Breast epithelium (tissue), 4 donors: ENCODE measurements at places on chromosomes 6 and 20. TPM values are rescaled to one million over a fixed set of nuclear protein-coding genes. Genes with fewer than 3 reads are reported as not detected.
A peak's percentile ranks its signal among the peaks of the same experiment; 100 is the strongest.

- DNase-seq, result no peak
- H3K27ac ChIP-seq, result no peak overlapping the region
- H3K4me3 ChIP-seq, result no peak overlapping the region
- peaks cover 4% of the 10 kb centered on the region for H3K36me3 ChIP-seq
Measured at GRCh38 chr20:48983423-48984400, 62.2 kb downstream of the ARFGEF2 start.

DNA sequence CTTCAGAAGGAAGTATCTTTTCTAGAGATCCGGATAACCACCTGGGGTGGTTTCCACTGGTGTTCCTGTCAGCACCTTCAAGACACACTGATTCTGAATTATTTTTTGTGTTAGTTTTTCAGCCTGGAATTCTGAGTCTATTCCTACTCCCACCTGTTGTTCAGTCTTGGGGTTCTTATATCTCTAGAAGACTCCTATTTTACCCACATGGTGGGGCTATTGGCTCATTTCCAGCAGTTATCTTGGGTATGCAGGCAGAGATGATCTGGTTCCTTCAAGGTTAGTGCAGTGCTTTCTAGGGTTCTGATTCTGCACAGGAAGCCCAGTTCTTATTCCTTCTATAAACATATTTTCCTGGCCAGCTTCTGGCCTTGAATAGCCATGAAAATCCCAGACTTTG lies 175.6 kb upstream of the PDE7B start:
- no peaks in the 10 kb centered on the region for H3K4me1 ChIP-seq
- no peak overlapping the region for H3K4me3 ChIP-seq
- H3K27me3 ChIP-seq, result no peaks in the 10 kb centered on the region
- H3K27ac ChIP-seq, result no peak overlapping the region
- no peaks in the 10 kb centered on the region for H3K36me3 ChIP-seq

DNA sequence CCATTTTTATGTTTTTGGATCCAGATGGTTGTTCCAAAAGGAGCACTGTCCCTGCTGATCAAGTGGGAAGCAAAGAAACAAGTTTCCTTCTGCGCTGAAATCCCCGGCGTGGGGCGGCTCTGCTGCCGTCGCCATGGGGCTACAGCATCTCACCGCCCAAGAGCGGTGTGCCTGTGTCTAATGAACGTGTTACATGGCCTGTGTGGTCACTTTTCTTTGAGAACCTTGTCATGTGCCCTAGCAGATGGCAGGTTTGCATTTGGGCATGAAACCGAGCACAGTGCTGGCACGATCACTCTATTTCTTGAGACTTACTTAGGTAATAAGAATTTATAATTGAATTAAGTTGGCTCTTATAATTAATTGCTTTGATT lies 51.9 kb downstream of the ZDHHC14 start:
- H3K4me3 ChIP-seq, result no peak overlapping the region
- DNase-seq, result no peak
- H3K27ac ChIP-seq, result no peak overlapping the region
- H3K36me3 ChIP-seq, result no peaks in the 10 kb centered on the region

DNA sequence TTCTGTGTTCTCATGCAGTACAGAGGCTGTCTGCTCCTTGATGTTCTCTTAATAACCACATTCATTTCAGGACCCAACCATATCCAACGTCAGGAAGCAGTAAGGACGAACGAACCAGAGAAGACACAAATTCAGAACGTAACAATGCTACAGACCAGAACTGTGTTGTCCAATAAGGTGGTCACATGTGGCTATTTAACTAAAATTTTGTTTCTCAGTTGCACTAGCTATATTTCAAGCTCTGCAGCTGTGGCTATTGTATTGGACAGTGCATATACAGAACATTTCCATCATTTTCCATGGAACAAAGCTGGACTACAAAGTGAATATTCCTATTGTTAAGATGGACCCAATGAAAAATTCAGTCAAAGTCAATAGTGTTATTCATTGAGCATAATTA lies 27.0 kb downstream of the MAP7 start:
- no peaks in the 10 kb centered on the region for H3K27me3 ChIP-seq
- no peak for DNase-seq
- no peak overlapping the region for H3K4me3 ChIP-seq
- no peaks in the 10 kb centered on the region for H3K36me3 ChIP-seq
- no peaks in the 10 kb centered on the region for H3K4me1 ChIP-seq

- H3K36me3 ChIP-seq, result no peaks in the 10 kb centered on the region
- H3K27me3 ChIP-seq, result no peaks in the 10 kb centered on the region
- DNase-seq, result no peak
- H3K27ac ChIP-seq, result peak overlapping the region; percentile 69
Measured at GRCh38 chr6:45900808-45901752, 114.6 kb downstream of the CLIC5 start.

GRCh38 chr20:35360033-35360432 lies 51.7 kb downstream of the UQCC1 start:
- H3K4me1 ChIP-seq, result no peaks in the 10 kb centered on the region
- no peaks in the 10 kb centered on the region for H3K27me3 ChIP-seq
- no peak overlapping the region for H3K4me3 ChIP-seq
- no peaks in the 10 kb centered on the region for H3K36me3 ChIP-seq
- peak overlapping the region; percentile 65 for H3K27ac ChIP-seq

GRCh38 chr20:48571949-48572847 lies 255.6 kb downstream of the PREX1 start:
- H3K4me3 ChIP-seq, result no peak overlapping the region
- no peaks in the 10 kb centered on the region for H3K4me1 ChIP-seq
- no peaks in the 10 kb centered on the region for H3K27me3 ChIP-seq

- no peak for DNase-seq
- H3K27ac ChIP-seq, result no peak overlapping the region
- no peak overlapping the region for H3K4me3 ChIP-seq
Measured at GRCh38 chr6:70119218-70119835, 183.6 kb downstream of the COL9A1 start.

DNA sequence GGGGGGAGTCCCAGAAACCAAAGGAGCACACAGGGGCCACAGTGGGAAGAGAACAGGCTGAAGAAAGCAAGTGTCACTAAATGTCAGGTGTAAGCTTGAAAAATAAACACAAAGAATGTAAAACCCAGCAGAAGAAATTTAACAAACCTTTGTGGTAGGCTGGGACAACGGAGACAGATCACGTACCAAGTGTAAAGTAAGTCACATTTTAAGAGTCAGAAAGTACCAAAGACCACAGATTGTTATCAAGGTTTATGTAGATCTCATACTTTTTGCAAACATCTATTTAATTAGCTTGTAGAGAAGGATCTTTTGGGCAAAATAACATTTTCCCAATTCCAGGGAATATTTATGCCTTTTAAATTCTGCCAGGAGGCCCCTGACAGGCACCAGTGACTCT lies 1.6 kb downstream of the CLIC5 start:
- no peaks in the 10 kb centered on the region for H3K4me1 ChIP-seq
- no peaks in the 10 kb centered on the region for H3K27me3 ChIP-seq
- H3K36me3 ChIP-seq, result no peaks in the 10 kb centered on the region
- H3K27ac ChIP-seq, result no peak overlapping the region

DNA sequence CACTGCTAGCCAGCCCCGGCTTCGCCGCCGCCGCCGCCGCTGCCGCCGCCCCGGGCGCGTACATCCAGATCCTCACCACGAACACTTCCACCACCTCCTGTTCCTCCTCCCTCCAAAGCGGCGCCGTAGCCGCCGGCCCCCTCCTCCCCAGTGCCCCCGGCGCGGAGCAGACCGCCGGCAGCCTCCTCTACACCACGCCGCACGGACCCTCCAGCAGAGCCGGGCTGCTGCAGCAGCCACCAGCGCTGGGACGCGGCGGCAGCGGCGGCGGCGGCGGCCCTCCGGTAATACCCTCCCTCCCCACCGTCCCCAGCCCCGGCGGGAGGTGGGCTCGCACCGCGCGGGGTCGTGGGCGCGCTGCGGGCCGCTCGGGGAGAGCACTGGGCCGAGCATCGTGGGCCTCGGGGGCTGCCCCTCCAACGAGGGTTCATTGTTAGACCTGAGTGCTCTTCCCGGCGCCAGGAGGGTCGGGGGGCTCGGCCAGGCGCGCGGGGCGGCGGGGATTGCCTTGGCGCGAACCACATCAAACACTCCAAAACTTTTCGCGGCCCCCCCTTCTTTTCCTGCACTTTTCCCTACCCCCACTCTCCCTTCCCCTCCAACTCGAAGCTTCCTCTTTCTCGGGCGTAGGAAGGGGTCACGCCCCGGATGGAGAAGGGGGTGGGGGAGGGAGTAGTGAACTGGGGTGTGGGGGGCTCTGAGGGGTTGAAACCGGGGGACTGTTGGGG lies 827 bp downstream of the E2F3 start:
- no peaks in the 10 kb centered on the region for H3K27me3 ChIP-seq
- H3K4me3 ChIP-seq, result peak overlapping the region; percentile 70
- H3K36me3 ChIP-seq, result no peaks in the 10 kb centered on the region

GRCh38 chr20:57260934-57261333 lies 5.5 kb downstream of the BMP7 start:
- no peak overlapping the region for H3K4me3 ChIP-seq
- no peak overlapping the region for H3K27ac ChIP-seq
- H3K36me3 ChIP-seq, result no peaks in the 10 kb centered on the region
- H3K27me3 ChIP-seq, result peaks cover 35% of the 10 kb centered on the region

GRCh38 chr20:3276680-3277015 lies 37.7 kb upstream of the SLC4A11 start:
- H3K27ac ChIP-seq, result no peak overlapping the region
- no peaks in the 10 kb centered on the region for H3K4me1 ChIP-seq
- DNase-seq, result no peak
- H3K4me3 ChIP-seq, result no peak overlapping the region
- H3K27me3 ChIP-seq, result no peaks in the 10 kb centered on the region

- no peak overlapping the region for H3K27ac ChIP-seq
- no peaks in the 10 kb centered on the region for H3K27me3 ChIP-seq
- H3K36me3 ChIP-seq, result peaks cover 6% of the 10 kb centered on the region
- no peaks in the 10 kb centered on the region for H3K4me1 ChIP-seq
Measured at GRCh38 chr6:63576147-63576772, 4.0 kb downstream of the LOC128125822 start.

- H3K4me3 ChIP-seq, result no peak overlapping the region
- no peak for DNase-seq
- H3K27ac ChIP-seq, result no peak overlapping the region
- no peaks in the 10 kb centered on the region for H3K36me3 ChIP-seq
- no peaks in the 10 kb centered on the region for H3K4me1 ChIP-seq
Measured at GRCh38 chr6:133306931-133307330, 65.8 kb downstream of the EYA4 start.

GRCh38 chr20:41309817-41310216 lies 7.7 kb downstream of the ZHX3 start:
- no peaks in the 10 kb centered on the region for H3K36me3 ChIP-seq
- H3K4me1 ChIP-seq, result no peaks in the 10 kb centered on the region
- no peak for DNase-seq
- H3K27me3 ChIP-seq, result no peaks in the 10 kb centered on the region

GRCh38 chr6:27726619-27727023 lies 185.6 kb downstream of the OR2B2 start:
- H3K4me3 ChIP-seq, result no peak overlapping the region
- no peaks in the 10 kb centered on the region for H3K36me3 ChIP-seq
- no peak overlapping the region for H3K27ac ChIP-seq
- DNase-seq, result no peak
- no peaks in the 10 kb centered on the region for H3K4me1 ChIP-seq

GRCh38 chr20:17026346-17026745 lies 200.5 kb upstream of the PCSK2 start:
- no peaks in the 10 kb centered on the region for H3K27me3 ChIP-seq
- no peaks in the 10 kb centered on the region for H3K4me1 ChIP-seq
- DNase-seq, result no peak
- H3K36me3 ChIP-seq, result no peaks in the 10 kb centered on the region
- H3K4me3 ChIP-seq, result no peak overlapping the region
- no peak overlapping the region for H3K27ac ChIP-seq

GRCh38 chr6:75144386-75144785 lies 61.5 kb downstream of the COL12A1 start:
- no peaks in the 10 kb centered on the region for H3K27me3 ChIP-seq
- H3K27ac ChIP-seq, result no peak overlapping the region
- H3K4me3 ChIP-seq, result no peak overlapping the region
- no peak for DNase-seq

DNA sequence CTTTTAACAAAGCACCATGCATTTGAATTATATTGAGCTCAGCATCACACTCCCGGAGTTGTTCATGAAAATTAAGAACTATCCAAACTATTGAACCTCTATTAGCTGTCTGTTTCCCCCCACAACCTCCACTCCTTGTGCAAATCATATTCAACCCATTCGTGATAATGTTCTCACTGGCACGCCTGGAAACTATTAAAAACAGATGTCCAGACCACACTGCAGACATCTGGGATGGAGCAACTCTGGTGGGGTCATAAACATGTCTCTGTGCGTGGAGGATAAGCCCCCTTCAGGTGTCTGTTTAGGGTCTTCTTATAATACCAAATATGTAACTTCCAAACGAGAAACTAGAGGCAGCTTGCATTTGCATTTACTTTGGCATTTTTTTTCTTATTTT lies 193.7 kb downstream of the TFAP2A start:
- no peak overlapping the region for H3K27ac ChIP-seq
- H3K36me3 ChIP-seq, result no peaks in the 10 kb centered on the region
- no peak overlapping the region for H3K4me3 ChIP-seq
- DNase-seq, result no peak
- H3K27me3 ChIP-seq, result no peaks in the 10 kb centered on the region
- H3K4me1 ChIP-seq, result no peaks in the 10 kb centered on the region

DNA sequence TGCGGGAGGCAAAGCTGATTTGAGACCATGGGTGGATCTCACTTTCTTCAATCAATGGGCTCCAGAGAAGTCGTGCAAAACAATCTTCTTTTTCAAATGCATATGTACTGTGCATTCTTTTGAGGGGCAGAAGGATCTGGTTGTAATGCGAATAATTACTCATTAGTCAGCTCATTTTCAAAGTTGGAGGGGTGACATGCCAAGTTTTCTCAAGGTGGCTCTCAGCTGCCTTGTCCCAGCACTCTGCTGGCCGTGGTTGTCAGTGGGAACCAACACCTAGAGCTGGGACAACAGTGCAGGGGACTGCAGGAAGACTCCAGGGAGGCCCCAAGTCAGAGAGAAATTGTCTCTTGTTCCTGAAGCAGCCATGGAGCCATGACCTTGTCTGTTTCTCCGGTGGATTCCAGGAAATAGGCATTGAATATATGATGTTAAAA lies 25.3 kb downstream of the MYT1 start:
- no peaks in the 10 kb centered on the region for H3K36me3 ChIP-seq
- H3K27ac ChIP-seq, result no peak overlapping the region
- DNase-seq, result no peak
- H3K4me1 ChIP-seq, result no peaks in the 10 kb centered on the region
- H3K27me3 ChIP-seq, result peaks cover 20% of the 10 kb centered on the region

The AGER gene
- 1.3 TPM for total RNA-seq

The SLC17A1 gene
- total RNA-seq, result not detected

The STMND1 gene
- 2.5 TPM for total RNA-seq

The CLVS2 gene
- not detected for total RNA-seq

The AVP gene
- total RNA-seq, result not detected
